Large intestine (tissue), 12 donors: ENCODE measurements at places on chromosomes 6 and 20. TPM values are rescaled to one million over a fixed set of nuclear protein-coding genes. Genes with fewer than 3 reads are reported as not detected.
A peak's percentile ranks its signal among the peaks of the same experiment; 100 is the strongest.

- peak; percentile 88 for DNase-seq
Observed at GRCh38 chr6:22828179-22829062, 259.1 kb downstream of the HDGFL1 start.

- DNase-seq, result no peak
Observed at GRCh38 chr20:32281711-32282110, 4.3 kb downstream of the KIF3B start.

DNA sequence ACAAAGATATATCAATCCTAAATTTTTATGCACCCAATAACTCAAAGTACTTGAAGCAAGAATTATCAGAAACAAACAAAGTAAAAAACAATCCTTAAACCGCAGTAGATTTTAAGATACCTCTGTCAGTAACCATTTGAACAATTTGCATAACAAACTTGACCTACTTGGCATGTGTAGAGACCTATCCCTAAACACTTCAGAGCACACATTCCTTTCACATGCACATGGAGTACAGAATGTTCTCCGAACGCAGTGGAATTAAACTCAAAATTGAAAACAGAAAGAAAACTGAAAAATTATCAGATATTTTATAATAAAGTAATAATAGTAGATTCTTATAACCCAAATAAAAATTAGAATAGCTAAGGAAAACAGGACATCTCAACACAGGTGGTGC is 162.6 kb upstream of the THBS2 start:
- no peak for DNase-seq

DNA sequence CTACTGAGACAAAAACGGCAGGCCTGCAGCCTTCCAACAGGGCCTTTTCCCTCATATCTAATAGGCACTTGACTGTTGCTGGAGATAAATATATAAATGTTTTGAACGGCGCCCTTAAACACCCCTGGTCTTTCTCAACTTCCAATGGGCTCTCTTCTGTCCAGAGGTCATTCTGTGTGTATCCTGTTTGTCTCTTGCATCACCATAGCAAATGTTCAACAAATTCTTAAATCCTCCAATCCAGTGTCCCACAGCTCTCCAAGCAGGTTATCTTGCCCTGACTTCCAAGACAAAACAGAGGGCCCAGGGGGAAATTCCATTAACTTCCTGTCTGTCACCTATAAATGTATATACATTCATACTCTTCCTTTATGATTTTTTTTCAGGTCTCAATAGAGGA is 62.0 kb downstream of the OR2J2 start:
- DNase-seq, result no peak

- no peak for DNase-seq
Observed at GRCh38 chr6:56491606-56492328, 150.9 kb downstream of the DST start.

- DNase-seq, result no peak
Observed at GRCh38 chr20:44384423-44385027, 29.0 kb downstream of the HNF4A start.

GRCh38 chr6:159880412-159880975 is 10.3 kb upstream of the MAS1 start:
- no peak for DNase-seq

DNA sequence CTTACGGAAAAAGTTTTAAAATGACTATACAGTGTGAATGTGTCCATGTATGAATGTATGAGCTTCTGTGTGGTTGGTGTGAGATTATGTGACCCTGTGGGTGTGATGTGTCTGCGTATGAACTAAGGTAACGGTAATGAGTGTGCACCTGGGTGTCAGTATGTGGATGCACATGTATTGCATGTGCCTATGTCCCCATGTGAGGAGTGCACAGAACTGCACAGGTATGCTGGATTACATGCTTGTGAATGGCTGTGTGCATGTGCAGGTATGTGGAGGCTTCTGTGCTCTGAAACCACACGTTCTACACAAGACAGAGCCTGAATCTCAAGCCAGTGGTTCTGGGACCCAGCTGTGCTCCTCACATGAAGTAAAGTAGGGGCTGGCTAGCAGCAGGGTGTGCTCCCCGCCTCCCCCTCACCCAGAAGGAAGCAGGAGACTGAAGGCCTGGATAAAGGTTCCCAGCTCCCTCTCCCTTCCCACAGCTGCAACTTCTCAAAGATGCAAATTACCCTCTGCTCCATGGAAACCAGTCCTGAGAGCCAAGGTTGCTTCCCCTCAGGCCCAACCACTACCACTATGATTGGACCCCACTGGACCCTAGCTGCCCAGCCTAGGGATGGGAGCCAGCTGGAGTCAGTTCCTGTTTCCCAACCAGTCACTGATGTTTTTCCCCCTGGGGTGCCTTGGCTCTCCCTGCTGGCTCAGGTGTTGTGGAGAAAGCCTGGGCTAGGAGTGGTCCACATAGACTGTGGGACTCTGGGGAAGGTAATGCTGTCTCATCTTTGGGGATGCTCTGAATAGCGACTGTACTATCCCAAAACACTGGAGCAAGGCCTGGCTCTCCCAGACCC is 24.8 kb upstream of the SPDEF start:
- peak; percentile 19 for DNase-seq

DNA sequence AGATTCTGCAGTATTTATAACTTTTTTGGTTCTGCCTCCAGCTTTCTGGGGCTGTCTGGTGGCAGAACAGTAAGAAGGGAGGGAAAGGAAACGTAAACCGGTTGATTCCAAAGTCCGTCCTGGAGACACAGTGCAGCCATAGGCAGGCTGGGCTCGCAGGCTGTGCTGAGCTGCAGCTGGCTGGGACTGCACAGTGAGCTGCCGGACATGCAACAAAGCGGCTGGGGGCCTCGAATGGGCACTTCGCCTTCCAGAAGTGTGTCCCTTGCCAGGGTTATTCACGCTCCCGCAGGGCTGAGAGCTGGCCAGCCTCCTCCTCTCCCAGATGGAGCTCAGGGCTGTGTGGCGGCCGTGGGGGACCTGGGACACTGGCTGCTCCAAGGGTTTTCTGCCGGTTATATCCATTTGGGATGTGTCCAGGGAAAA is 78.1 kb upstream of the CD93 start:
- peak; percentile 85 for DNase-seq

GRCh38 chr6:114033606-114034005 is 62.7 kb upstream of the HDAC2 start:
- DNase-seq, result no peak

- DNase-seq, result no peak
Observed at GRCh38 chr6:50655848-50656453, 57.4 kb upstream of the TFAP2D start.

- DNase-seq, result no peak
Observed at GRCh38 chr20:3094848-3095629, 10.5 kb upstream of the AVP start.

DNA sequence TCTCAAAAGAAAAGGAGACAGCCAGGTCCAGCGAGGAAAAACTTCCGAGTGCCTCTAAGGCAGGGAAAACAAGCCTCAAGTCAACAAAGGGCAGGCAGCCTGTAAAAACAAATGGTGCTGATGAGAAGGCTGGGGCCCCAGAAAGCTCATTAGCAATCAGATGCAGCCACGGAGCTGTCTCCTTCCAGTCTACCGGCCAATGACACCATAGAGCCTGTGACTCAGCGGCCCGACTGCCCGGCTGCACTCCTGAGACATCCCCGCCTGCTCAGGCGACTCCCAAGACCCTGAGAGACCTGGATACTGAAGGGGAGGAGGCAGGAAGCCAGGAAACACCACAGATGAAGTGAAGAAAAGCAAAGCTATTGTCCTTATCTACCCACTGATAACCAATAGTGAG is 120.1 kb upstream of the HDDC2 start:
- no peak for DNase-seq

DNA sequence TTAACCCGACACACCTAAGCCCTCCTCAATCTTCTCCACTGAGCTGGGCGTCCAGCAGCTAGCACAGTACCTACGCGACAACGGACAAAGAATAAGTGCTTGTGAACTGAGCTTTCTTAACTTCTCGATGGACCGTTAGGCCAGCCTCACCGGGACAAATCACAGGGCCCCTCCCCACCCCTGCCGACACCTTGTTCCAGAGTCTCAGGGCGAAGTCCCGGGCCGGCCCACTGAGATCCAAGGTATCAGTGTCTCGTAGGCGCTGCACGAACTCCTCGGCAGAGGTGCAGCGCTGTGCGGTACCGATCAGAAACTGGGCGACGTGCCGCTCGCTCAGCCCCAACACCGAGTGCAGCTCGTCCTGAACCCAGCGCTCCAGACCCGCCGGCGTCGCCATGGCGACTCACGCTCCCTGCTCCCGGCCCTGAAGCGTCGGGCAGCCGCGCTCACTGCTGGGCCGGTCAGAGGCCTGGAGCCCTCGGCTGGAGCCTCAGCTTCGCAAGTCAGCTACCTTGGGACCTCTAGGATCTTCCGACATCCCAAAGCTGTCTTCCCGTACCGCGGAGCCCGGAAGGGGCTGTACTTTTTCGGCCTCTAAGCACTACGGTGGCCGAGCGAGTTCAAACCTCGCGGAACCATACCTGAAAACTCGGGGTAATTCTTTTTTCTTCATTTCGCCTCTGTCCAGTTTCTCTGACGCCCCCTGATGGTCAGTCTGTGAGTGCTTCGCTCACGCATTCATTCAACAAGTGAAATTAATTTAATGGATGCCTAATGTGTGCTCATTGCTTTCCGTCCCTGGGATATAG is at the start of gene DHX16:
Gene DHX16, minus strand, starts transcription at position 562 of the 809 bp plus-strand sequence. Its CDS starts 165 bp downstream, at position 397.
- peak; percentile 92 for DNase-seq

- no peak for DNase-seq
Observed at GRCh38 chr20:57501461-57502335, 23.2 kb downstream of the CTCFL start.

GRCh38 chr6:108654465-108655106 is 93.9 kb downstream of the FOXO3 start:
- no peak for DNase-seq

DNA sequence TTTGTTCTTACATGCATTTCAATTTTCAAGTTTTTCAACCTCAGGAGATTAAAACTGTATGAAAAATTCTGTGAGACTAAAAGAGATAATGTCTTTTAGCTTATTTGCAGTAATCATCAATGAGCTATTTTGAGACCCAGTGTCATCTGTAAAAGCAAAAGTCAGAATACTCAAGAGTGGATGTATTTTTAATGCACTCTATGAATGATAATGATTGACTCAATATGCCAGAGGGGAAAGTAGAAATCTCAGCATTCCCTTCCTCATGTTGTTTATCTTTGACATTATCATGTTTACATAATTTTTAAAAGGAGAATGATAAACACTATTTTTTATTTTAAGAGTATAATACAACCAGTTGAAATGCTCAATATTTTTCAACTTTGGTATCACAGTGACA is 162.1 kb downstream of the MMUT start:
- no peak for DNase-seq

- DNase-seq, result peak; percentile 95
Observed at GRCh38 chr20:19757487-19758132, 448 bp upstream of the RIN2 start.

GRCh38 chr20:20608041-20608440 is 104.4 kb downstream of the RALGAPA2 start:
- no peak for DNase-seq

- no peak for DNase-seq
Observed at GRCh38 chr6:161151660-161152526, 122.0 kb downstream of the AGPAT4 start.

DNA sequence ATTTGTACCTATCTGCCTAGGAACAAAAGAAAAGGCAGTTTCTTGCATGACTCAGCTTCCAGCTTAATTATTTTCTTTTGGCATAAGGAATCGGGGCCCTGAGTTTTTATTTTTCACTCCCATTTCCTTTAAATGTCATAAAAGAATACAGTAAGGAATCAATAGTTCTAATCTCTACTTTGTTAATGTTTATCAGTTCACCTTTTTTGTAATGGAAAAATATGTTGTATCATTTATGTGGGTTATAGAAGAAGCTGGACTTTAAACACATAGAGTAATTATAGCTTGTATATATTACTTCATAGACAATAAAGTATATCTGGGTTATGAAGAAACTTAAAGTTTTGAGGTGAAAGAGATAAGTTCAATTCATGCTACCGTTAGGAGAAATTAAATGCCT is 1214.8 kb upstream of the GJE1 start:
- peak; percentile 77 for DNase-seq

- no peak for DNase-seq
Observed at GRCh38 chr20:63471002-63471716, 1.3 kb downstream of the KCNQ2 start.

DNA sequence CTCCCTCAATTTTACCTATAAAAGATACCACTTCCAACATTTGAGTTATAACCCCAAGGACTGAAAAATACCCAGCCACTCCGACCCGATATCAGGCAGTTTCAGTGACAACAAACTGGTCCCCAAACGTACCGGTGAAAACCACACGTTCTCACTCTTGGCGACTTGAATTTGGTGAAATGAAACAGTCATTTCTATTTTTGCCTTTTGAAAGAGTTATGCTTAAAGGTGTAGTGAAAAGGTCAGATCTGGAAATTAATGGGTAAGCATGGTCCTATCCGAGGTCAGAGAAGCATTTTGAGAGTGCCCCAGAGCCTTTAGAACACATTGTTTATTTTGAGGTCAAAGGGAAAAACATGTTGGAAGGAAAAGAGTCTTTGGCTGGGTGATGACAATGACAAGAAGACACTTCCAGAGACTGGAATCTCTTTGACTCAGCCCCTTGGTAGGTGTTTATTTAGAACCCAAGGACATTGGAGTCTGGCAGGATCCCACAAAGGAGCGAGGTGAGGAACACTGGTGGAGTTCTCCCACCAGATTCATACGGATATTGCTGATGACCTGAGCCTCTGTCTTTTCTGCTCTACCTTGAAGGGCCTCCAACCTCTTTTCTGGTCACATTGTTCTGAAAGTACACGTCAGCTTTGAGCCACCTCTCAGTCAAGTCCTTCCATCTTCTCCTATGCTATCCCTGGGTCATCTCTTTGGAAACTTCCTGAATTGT is 235.0 kb downstream of the GMPR start:
- no peak for DNase-seq

- no peak for DNase-seq
Observed at GRCh38 chr6:137208279-137208678, 10.9 kb downstream of the IFNGR1 start.

Gene EPHA7
- 6.5 TPM for polyA plus RNA-seq

Gene FOXQ1
- polyA plus RNA-seq, result 4.9 TPM

Gene MRPS10
- polyA plus RNA-seq, result 25.2 TPM

Gene EDN1
- 36.4 TPM for polyA plus RNA-seq

Gene ADGRG6
- 41.8 TPM for polyA plus RNA-seq

Gene ROS1
- 1.6 TPM for polyA plus RNA-seq

Gene OPN5
- polyA plus RNA-seq, result 0.06 TPM

Gene SAYSD1
- 18.6 TPM for polyA plus RNA-seq

Gene RPL7L1
- 90.6 TPM for polyA plus RNA-seq

Gene CDH4
- polyA plus RNA-seq, result 1.7 TPM

Gene THEMIS
- polyA plus RNA-seq, result 0.73 TPM

Gene MEI4
- polyA plus RNA-seq, result 0.09 TPM

Gene SRSF12
- polyA plus RNA-seq, result 2.6 TPM

Gene ZNF184
- 7.4 TPM for polyA plus RNA-seq
